ENCODE measurements at places on chromosomes 6 and 20.

GRCh38 chr20:24995741-24996448 lies 3.3 kb upstream of the APMAP start:
- DNase-seq: no peak

GRCh38 chr6:116255246-116255800 lies 1.4 kb upstream of the TSPYL4 start:
- DNase-seq: no peak

GRCh38 chr20:34246126-34246626 lies 5.0 kb downstream of the ASIP start:
- DNase-seq: no peak

GRCh38 chr6:170084166-170084730 lies 206.6 kb downstream of the DLL1 start:
- DNase-seq: no peak

DNA sequence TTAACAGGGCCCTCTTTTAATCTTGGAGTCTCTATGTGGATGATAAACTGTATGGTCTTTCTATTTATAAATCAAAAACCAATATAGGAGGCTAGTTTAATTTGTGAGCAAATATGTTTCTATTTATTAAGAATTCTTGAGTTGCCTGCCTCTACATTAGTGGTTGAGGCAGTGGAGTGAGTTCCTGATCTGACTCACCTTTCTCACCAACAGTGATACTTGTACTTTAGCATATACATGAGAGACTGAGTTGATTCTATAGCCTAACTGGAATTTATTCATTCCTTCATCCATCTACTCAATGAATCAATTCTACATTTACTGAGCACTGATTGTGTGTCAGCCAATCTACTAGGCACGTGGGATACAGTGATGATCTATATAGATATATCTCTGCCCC lies 126.9 kb downstream of the TRMT11 start:
- DNase-seq: no peak

Data from activated naive CD8-positive, alpha-beta T cell treated with anti-CD3 and anti-CD28 coated beads for 36 hours (primary cell).